ENCODE measurements at places on chromosomes 12 and 14. TPM values are rescaled to one million over a fixed set of nuclear protein-coding genes. Genes with fewer than 3 reads are reported as not detected.
A peak's percentile ranks its signal among the peaks of the same experiment; 100 is the strongest.

DNA sequence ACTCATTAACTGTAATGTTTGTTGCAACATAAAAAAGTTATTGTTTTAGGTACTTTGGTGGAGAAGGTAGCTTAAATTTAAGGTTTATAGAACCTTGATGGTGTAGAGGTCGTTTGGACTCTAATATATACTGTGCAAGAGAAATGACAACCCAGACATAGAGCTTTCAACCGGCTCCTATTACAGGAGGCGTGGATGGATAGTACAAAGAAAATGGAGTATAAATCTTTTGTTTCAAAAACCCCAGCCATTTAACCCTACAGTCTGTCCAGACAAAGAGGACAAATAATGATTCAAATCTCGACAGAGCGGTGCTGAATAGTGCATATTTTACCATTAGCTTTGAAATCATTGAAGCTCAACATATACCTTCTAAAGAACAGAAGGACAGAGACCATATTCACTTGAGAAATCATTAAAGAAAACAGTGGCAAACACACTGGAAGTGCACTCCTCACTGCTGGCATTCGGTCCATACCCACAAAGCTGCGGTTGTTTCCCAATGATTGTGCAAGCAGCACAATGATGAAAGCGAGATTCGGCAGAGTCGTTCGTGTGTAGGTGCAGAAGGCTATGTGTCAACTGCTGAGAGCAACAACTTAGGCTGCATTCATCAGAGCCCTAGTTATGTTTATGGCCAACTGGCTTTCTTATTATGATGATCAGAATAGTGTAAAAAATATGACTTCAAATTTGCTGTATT, 688.6 kb downstream of the NOVA1 start:
- H3K4me3 ChIP-seq, result no peak overlapping the region
- no peaks in the 10 kb centered on the region for H3K27me3 ChIP-seq
- H3K27ac ChIP-seq, result no peak overlapping the region
- DNase-seq, result no peak
- no peaks in the 10 kb centered on the region for H3K4me1 ChIP-seq

DNA sequence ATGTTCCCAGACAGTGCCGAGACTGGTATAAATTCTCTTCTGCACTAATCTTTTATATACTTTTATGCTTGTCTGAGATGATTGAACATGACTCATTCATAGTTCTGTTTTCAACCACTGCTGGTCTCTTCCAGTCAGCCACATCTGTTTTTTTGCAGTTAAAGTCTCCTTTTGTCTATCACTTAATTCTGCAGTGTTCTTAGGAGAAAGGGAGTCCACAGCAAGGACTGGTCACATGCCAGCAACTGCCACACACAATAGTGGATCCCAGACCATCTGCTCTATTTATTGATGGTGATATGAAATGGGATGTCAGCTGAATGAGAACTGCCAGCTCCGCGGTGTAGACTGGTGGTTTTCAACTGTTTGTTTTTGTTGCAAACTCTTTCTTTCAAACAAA, 379.8 kb downstream of the MED13L start:
- H3K4me3 ChIP-seq, result no peak overlapping the region
- no peaks in the 10 kb centered on the region for H3K27me3 ChIP-seq
- H3K4me1 ChIP-seq, result no peaks in the 10 kb centered on the region
- no peak for DNase-seq
- H3K36me3 ChIP-seq, result no peaks in the 10 kb centered on the region

DNA sequence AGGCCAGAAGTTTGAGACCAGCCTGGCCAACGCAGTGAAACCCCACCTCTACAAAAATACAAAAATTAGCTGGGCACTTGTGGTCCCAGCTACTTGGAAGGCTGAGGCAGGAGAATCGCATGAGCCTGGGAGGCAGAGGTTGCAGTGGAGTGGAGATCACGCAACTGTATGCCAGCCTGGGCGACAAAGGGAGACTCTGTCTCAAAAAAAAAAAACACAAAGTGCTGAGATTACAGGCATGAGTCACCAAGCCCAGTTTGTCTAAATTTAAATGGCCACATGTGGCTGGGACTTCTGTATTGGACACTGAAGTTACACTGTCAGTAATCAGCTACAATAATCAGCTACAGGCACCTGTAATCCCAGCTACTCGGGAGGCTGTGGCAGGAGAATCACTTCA, 100.9 kb upstream of the AEBP2 start:
- no peak for DNase-seq
- H3K27me3 ChIP-seq, result no peaks in the 10 kb centered on the region
- H3K27ac ChIP-seq, result no peak overlapping the region
- no peak overlapping the region for H3K4me3 ChIP-seq
- H3K36me3 ChIP-seq, result no peaks in the 10 kb centered on the region

Gene MYH7
- 40.1 TPM for total RNA-seq

GRCh38 chr12:120199025-120199424, 1.9 kb downstream of the RPLP0 start:
- no peak for DNase-seq
- H3K27me3 ChIP-seq, result no peaks in the 10 kb centered on the region
- no peak overlapping the region for H3K4me3 ChIP-seq
- H3K4me1 ChIP-seq, result peaks cover 11% of the 10 kb centered on the region

Gene SRGAP1
- total RNA-seq, result 4.6 TPM

DNA sequence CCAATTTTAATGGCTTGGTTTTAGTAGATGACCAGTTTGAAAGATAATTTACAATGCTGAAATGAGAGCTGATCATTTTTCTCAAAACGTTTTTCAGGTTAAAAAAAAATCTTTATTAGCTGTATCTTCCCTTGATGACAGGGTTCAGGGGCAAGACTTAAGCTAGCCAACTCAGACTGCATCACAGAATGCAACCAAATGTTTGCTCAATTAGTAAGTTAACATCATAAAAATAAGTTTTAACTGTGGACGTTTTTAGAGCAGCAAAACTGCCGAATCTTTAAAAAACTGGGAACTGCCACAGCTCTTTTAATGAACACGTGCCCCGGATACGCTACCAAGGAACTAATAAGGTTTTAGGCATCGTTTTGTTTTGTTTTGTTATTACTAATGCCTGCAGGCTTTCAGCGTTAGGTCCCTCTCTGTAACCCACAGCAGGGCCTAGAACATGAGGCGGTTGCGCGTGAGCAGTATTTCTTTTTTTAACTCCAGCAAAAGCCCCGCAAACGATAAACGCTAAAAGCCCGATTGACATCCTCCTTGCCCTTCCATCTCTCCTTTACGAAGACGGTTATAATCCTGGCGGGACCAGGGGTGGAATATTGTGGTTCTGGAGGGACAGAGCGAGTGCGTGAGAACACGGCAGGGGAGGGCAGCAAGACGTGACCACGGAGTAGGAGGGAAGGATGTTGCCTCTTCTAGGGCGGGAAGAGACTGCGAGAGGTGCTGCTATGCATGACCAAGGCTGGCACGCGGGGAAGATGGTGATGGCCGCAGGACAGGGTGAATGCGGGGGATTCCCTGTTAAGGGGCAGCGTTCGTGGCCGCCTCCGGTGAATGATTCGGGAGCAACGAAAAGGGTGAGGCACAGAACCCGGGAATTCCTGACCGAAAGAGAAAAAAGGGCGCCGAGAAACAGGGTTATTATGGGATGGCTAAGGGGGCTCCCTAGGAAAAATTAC, 652 bp downstream of the SUPT16H start:
- H3K36me3 ChIP-seq, result no peaks in the 10 kb centered on the region
- no peaks in the 10 kb centered on the region for H3K4me1 ChIP-seq
- peak overlapping the region; percentile 83 for H3K27ac ChIP-seq
- DNase-seq, result peak; percentile 8
- H3K4me3 ChIP-seq, result peak overlapping the region; percentile 76

- H3K27ac ChIP-seq, result no peak overlapping the region
- H3K36me3 ChIP-seq, result no peaks in the 10 kb centered on the region
- no peaks in the 10 kb centered on the region for H3K27me3 ChIP-seq
Observed at GRCh38 chr14:105910426-105910825, 384.0 kb downstream of the TMEM121 start.

Gene NCAPD2
- total RNA-seq, result 99.0 TPM

GRCh38 chr14:64998455-64998931, 11.8 kb downstream of the FNTB start:
- no peaks in the 10 kb centered on the region for H3K27me3 ChIP-seq
- H3K4me1 ChIP-seq, result peaks cover 2% of the 10 kb centered on the region
- no peak for DNase-seq

DNA sequence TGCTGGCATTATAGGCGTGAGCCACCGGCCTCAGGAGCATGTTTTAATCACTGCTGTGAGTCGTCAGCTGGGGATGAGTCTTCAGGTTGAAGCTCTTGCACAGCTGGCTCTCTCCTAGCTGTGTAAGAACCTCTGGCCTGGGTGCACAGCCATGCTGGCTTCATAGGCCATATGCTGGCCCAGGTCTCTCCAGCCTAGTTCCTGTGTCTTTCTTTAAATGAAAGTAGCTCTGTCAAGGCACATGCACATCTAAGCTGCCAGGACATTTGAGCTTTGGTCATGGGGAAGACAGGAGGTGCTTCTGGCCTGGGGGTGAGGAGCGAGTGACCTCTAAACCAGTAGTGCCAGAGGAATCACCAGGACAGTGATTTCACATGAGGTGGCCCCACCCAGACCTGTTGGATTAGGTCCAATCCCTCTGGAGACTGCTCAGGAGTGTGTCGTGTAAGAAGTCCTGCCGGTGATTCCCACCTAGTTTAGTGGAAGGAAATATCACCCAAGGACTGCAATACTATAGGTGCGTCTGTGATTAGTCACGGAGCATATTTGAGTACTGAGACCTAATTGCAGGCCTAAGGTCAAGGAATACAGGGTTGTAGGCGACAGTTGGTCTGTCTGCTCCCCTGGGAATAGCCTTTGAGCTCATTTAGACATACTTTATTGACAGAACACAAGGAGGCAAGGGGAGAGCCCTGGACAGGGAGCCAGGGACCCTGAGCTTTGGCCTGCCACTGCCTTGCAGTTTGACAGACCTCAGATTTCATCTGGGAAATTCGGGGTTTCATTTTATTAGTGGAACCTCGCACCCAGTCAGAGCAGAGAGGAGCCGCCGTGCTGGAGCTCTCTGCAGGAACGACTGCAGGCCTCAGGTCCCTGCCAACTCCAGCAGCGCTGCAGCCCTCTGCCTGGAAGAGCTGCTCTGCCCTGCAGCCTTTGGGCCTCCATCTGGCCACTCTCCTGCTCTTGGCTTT, 67.0 kb downstream of the ANKRD9 start:
- DNase-seq, result no peak
- H3K27ac ChIP-seq, result no peak overlapping the region
- H3K4me3 ChIP-seq, result no peak overlapping the region
- H3K27me3 ChIP-seq, result no peaks in the 10 kb centered on the region
- no peaks in the 10 kb centered on the region for H3K4me1 ChIP-seq

DNA sequence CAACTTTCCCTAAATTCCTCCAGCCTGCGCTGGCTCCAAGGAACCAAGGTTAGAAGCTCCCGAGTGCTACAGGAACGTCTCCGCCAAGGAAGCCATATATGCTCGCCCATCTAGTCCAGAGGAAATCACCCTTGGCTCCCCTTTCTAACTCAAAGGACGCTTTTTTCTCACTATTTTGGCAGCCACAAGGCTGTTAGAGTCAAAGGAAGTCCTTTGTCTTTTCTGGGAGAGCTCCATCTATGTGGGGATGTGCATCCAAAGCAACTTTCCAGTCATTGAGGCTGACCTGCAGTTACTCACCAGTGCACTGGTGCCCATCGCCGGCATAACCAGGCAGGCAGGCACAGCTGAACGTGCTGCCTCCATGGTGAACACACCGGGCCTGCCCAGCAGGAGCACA, 37.6 kb downstream of the RTRAF start:
- H3K36me3 ChIP-seq, result no peaks in the 10 kb centered on the region
- no peak overlapping the region for H3K4me3 ChIP-seq
- DNase-seq, result no peak
- no peaks in the 10 kb centered on the region for H3K4me1 ChIP-seq

Gene CPNE8
- 5.3 TPM for total RNA-seq

GRCh38 chr14:24147761-24148428, 597 bp downstream of the RNF31 start:
- peaks cover 3% of the 10 kb centered on the region for H3K36me3 ChIP-seq
- no peaks in the 10 kb centered on the region for H3K27me3 ChIP-seq
- peak overlapping the region; percentile 92 for H3K4me3 ChIP-seq
- DNase-seq, result no peak
- peaks cover 11% of the 10 kb centered on the region for H3K4me1 ChIP-seq
- H3K27ac ChIP-seq, result peak overlapping the region; percentile 94

GRCh38 chr12:106133136-106134087, 5.3 kb downstream of the NUAK1 start:
- H3K36me3 ChIP-seq, result no peaks in the 10 kb centered on the region
- no peak for DNase-seq
- H3K4me3 ChIP-seq, result no peak overlapping the region
- no peak overlapping the region for H3K27ac ChIP-seq
- H3K27me3 ChIP-seq, result no peaks in the 10 kb centered on the region
- no peaks in the 10 kb centered on the region for H3K4me1 ChIP-seq

Gene CRIP1
- 22.0 TPM for total RNA-seq

GRCh38 chr12:96425321-96425720, 25.1 kb upstream of the CDK17 start:
- H3K27me3 ChIP-seq, result no peaks in the 10 kb centered on the region
- no peak for DNase-seq
- no peak overlapping the region for H3K27ac ChIP-seq
- no peaks in the 10 kb centered on the region for H3K4me1 ChIP-seq
- H3K4me3 ChIP-seq, result no peak overlapping the region
